EL (cell line): ENCODE measurements at places on chromosomes 1 and 21.

GRCh38 chr1:98221923-98222322 lies 301.1 kb upstream of the DPYD start:
- DNase-seq: no peak

GRCh38 chr1:188426561-188426960 lies 1597.8 kb downstream of the PLA2G4A start:
- peak; percentile 18 for DNase-seq

DNA sequence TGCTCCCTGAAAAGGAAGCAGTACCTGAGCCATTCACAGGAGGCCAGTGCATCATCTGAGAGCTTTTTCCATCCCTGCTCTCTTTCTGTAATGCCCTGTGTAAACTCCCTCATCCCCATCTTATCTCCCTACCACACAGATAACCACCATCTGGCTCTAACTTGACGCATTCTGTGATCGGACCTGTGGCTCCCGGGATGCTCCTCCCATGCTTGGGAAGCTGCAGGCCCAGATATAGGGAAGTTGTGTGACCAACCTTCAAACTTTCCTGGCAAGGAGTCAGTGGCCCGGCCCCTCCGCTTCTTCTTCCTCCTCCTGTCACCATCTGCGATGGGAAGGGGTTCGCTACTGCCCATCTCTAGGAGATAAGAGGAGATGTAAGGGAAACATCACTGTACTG lies 21.1 kb downstream of the MKNK1 start:
- DNase-seq: no peak

- DNase-seq: no peak
Measured at GRCh38 chr1:96011606-96012005, 710.0 kb upstream of the PTBP2 start.

DNA sequence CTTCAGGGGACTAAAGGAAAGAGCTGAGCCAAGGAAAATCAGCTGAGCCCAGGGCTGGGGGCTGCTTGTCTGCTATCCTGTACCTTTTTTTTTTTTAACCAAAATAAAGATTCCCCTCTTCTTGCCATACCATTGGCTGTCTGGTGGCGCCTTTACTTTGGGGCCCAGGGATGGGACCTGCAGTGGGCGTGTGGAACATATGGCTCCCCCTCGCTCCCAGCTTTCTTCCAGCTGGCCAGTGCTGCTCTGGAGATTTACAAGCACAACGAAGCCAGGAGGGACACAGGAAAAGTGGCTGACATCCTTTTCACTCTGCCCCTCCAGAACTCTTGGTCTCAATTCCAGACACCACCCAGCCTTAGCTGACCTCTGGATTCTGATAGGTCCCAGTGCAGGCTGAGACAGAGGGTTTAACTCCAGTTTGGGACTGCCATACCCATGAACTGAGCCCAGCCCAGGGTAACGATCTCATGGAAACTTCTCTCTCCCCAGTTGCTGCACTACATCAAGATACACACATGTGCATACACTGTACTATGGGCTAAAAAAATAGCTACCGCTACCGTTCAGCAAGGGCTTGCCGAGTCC lies 5.4 kb upstream of the SFN start:
- DNase-seq: no peak

DNA sequence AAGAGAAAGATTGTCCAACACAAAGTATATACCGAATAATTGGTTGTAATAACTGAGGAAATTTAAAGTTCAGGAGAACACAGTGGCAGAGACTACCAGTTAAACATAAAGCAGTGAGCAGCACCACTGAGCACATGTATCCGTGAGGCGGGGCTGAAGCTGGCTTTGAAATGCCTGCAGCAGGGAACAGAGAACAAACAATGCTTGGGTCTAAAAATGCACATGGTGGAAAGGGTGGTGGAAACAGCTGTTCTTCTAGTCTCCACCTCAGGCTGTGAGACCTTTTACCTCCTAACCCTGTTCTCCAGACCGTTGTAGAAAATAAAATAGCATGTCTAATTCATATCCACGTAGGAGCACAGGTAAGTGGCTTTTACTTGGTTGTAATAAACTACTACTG lies 7.7 kb upstream of the GNG4 start:
- DNase-seq: no peak

GRCh38 chr1:246566813-246567645 lies 773 bp downstream of the CNST start:
- DNase-seq: peak; percentile 91

GRCh38 chr1:60133848-60134247 lies 60.3 kb upstream of the C1orf87 start:
- DNase-seq: peak; percentile 81

DNA sequence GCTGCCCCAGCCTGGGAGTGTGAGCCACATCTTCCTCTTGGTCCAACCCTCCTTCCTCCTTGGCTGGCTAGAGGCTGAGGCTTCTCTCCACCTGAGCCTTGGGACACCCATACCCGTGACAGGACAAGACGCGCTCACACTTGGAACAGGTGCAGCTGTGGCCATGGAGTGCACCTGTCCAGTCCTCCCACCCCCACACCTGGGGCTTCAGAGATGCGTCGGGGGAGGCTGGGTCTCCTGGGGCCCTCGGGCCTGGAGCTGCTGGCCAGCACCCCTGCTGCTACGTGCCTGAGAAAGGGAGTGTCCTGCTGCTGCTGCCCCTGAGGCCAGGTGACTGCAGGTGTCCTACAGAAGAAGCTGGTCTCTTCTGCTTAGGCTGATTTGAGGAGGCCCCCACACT lies 37.0 kb upstream of the TMEM52 start:
- DNase-seq: no peak

DNA sequence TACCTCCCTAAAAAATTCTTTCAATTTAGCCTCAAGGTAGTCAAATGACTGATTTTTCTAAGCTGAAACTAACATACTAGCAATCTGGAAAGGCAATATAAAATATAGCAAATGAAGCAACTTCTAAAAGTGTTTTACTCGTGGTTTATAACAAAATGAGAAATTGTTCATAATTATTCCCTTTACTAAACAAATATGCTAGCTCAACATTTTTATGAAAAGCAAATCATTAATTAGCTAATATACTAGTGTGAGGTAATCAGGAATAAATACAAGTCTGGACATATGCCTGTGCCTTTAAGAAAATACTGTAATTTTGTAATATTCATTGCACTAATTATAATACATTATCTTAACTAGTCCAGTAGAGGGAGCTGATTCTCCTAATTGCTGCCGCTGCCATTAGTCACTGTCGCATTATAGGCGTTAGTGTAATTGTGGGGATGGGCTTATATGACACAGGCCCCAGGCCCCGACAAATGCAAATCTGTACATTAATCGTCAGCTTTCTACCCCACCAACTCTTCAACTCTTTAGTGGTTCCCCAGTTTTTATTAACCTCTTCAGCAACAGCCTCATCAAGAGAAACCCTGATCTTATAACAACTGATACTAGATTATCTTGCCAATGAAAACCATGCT lies 160.9 kb downstream of the GABPA start:
- peak; percentile 46 for DNase-seq

DNA sequence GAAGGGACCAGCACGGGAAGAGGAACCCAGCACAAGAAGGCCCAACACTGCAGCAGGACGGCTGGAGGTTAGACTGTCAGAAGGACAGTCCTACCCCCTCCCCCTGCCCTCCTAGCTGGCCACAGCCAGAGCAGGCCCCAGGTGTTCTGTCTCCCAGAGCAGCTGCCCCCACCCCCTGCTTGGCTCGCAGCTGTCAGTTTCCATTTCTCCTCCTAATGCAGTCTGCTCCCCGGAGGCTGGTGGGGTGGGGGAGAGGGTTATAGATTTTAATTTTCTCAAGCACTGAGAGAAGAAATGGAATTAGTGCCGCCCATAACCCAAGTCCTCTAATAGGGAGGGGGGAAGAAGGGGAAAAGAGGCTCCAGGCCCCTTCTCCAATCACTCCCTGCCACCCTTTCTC lies 13.0 kb upstream of the PEAR1 start:
- DNase-seq: no peak

- DNase-seq: peak; percentile 3
Measured at GRCh38 chr1:111952125-111952657, 37.3 kb downstream of the KCND3 start.

- DNase-seq: peak; percentile 20
Measured at GRCh38 chr1:56194701-56195300, 384.6 kb downstream of the PLPP3 start.

DNA sequence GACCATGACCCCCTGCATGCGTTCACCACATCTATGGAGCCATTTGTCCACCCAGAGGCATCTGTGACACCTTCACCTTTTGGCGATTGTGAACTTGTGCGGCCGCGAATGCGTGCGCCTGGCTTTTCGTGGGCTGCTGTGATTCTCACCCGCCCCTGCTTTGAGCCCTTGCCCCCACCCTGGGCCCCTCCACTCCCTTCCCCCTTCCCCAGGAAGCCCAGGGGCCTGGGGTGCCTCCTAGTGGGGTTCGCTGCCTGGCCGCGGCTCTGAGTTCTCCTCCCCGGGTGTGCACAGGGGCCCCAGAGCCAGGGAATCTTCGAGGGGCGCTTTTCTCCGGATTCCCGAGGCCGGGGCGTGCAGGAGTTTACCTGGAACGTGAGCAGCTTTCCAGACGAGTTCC lies 97.9 kb upstream of the ACTRT2 start:
- DNase-seq: no peak

DNA sequence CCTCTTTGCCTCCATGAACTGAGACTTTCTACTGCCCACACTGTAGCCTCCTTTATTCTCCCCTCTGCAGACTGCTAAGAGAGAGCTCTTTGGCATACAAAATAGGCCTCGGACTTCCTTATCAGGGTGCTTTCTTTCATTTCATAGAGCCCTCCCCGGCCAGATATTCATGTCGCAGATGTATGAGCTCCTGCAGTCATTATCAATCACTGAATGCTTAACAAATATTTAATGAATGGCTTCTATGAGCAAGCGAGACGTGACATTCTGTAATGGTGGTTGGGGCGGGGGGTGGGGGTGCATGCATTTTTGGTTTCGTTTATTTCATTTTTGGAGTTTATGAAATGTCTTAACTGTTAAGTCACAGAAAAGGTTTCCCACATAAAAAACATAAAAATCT lies 344.8 kb upstream of the KAZN start:
- no peak for DNase-seq

DNA sequence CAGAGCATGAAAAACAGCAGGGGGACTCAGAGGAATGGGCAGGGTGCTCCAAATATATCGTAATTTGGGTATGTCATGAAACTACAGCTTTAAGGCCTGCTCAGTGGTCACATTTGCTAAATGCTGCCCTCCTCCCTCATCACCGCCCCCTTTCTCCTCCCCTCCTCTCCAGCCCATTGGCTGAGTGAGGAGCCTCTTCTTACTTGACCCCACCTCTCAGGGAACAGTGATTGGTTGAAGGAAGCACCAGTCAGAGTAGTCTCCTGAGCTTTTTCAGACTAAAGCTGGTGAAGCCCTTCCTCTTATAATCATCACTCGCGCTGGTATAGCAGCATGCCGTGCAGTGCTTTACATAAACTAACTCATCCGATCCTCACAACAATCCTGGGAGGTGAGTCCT lies 10.0 kb upstream of the TTC39A start:
- DNase-seq: no peak

DNA sequence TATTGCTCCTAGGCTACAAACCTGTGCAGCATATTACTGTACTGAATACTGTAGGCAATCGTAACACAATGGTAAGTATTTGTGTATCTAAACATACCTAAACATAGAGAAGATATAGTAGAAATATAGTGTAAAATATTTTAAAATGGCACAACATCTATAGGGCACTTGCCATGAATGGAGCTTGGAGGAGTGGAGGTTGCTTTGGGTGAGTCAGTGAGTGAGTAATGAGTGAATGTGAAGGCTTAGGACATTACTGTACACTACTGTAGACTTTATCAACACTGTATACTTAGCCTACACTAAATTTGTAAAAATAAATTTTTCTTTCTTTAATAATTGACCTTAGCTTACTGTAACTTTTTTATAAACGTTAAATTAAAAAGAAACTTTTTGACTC lies 7.9 kb downstream of the LEFTY2 start:
- DNase-seq: peak; percentile 69

DNA sequence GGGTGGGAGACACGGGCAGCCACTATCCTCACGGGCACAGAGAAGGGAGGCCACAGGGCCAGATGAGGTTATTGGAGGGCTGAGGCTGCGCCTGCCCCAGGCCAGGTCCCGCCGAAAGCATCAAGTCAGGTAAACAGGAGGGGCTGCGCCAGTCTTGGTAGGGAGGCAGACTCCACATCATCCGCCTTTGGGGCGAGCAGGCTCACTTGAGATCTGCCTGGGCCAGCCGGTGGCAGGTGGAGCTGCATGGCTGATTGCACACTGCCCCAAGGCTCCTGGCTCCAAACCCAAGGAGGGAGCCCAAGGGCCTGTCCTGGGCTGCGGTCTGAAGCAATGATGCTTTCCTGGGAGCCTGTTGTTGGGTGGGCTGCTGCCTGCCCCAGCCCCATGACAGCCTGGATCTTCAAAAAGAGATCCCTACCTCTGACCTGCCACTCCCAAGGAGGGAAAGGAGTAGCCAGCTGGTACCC lies 4.6 kb downstream of the SMIM1 start:
- DNase-seq: no peak

GRCh38 chr21:14672466-14672865 lies 126.4 kb upstream of the SAMSN1 start:
- DNase-seq: no peak

- peak; percentile 88 for DNase-seq
Measured at GRCh38 chr1:115135681-115136080, 46.4 kb upstream of the TSPAN2 start.

GRCh38 chr1:211551638-211552460 lies 27.1 kb downstream of the SLC30A1 start:
- DNase-seq: peak; percentile 83

GRCh38 chr1:193069748-193070385 lies 10.5 kb downstream of the RO60 start:
- peak; percentile 13 for DNase-seq

- peak; percentile 90 for DNase-seq
Measured at GRCh38 chr1:116067566-116067890, 43.7 kb upstream of the MAB21L3 start.

GRCh38 chr1:154198756-154199562 lies 7.1 kb upstream of the TPM3 start:
- DNase-seq: peak; percentile 59

DNA sequence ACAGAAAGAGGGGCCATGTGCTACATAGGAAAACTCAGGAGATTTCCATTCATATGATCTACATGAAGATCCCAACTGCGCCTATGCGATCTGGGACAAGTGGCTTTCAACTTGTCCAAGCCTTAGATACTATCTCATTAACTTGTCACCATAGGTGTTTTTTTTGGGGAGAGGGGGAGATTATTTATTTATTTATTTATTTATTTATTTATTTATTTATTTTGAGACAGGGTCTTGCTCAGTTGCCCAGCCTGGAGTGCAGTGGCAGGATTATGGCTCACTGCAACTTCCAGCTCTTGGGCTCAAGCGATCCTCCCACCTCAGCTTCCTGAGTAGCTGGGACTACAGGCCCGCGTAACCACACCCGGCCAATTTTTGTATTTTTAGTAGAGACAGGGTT lies 11.3 kb downstream of the FABP3 start:
- no peak for DNase-seq

- DNase-seq: no peak
Measured at GRCh38 chr1:31040038-31040437, 25.5 kb downstream of the PUM1 start.

- no peak for DNase-seq
Measured at GRCh38 chr1:9198538-9199361, 35.8 kb upstream of the H6PD start.

- no peak for DNase-seq
Measured at GRCh38 chr1:67053535-67053784, 488 bp downstream of the SLC35D1 start.
